ENCODE measurements at places on chromosomes 4 and X. TPM values are rescaled to one million over a fixed set of nuclear protein-coding genes. Genes with fewer than 3 reads are reported as not detected.
A peak's percentile ranks its signal among the peaks of the same experiment; 100 is the strongest.

GRCh38 chr4:80307183-80307735 lies 28.3 kb upstream of the CFAP299 start:
- no peak for DNase-seq

The OCRL gene
- 31.4 TPM for polyA plus RNA-seq

DNA sequence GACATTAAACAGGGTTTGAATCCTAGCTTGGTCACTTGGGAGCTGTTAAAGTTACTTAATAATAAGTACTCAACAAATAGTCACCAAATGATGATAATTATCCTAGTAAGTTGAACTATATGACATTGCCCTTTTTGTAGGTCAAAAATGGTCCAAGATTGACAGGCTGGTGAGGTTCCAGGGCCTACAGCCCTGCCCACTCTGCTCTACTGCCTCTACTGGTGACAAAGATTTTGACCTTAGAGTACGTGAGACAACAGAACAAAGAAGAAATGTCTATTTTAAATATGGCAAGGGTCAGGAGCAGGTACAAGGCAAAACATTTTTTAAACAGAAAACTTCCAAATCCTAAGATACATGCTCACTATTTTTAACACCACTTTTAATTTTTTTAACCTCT lies 572 bp upstream of the SMPX start:
- DNase-seq = no peak

The XK gene
- 1.8 TPM for polyA plus RNA-seq

GRCh38 chr4:2761035-2761923 lies 5.1 kb upstream of the TNIP2 start:
- no peak for DNase-seq

GRCh38 chrX:53009032-53009431 lies 39.6 kb upstream of the GPR173 start:
- DNase-seq = no peak

The AKAP14 gene
- 0.77 TPM for polyA plus RNA-seq

DNA sequence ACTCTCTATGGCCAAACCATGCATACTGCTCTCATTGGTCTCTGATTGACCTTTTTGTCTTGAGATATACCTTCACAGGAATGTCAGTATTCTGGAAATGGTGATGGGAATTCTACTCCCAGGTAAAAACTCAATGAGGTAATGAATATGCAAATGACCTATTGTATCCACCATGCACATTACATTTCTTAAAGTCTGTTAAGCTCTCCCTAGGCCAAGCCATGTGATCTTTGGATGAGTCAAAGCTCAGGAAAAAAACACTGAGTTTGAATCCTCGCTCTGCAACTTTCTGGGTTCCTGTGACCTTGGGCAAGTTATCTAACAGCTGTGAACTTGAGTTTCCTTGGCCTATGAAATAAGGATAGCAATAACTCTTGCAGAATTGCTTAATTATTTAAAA lies 175.4 kb downstream of the PPP1R2C start:
- DNase-seq = no peak

- no peak for DNase-seq
Observed at GRCh38 chr4:69126024-69126423, 29.8 kb downstream of the UGT2B7 start.

The RTL5 gene
- polyA plus RNA-seq = 22.7 TPM

GRCh38 chr4:139934708-139935195 lies 219.2 kb downstream of the MAML3 start:
- no peak for DNase-seq

The CSAG2 gene
- not detected for polyA plus RNA-seq

The DCAF12L1 gene
- 9.6 TPM for polyA plus RNA-seq

GRCh38 chr4:172356016-172356415 lies 542.8 kb downstream of the GALNTL6 start:
- no peak for DNase-seq

- DNase-seq = no peak
Observed at GRCh38 chr4:77599378-77599777, 6.2 kb upstream of the CXCL13 start.

The TRIM75 gene
- 0.11 TPM for polyA plus RNA-seq

DNA sequence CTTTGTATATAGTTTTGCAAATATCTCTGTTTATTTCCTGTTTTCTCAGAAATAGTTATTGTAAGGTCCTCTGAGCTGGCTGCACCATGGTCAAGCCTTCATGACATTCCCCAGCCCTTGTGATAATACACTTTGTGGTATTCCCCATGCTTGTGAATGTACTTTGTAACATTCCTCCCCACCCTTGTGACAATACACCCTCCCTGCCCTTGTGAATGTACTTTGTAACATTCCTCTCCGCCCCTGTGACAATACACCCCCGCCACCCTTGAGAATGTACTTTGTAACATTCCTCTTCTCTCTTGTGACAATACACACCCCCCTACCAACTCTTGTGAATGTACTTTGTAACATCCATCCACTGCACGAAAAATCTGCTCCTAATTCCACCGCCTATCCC lies 530.7 kb downstream of the CENPC start:
- no peak for DNase-seq

GRCh38 chr4:119980456-119980855 lies 86.2 kb downstream of the MAD2L1 start:
- no peak for DNase-seq

DNA sequence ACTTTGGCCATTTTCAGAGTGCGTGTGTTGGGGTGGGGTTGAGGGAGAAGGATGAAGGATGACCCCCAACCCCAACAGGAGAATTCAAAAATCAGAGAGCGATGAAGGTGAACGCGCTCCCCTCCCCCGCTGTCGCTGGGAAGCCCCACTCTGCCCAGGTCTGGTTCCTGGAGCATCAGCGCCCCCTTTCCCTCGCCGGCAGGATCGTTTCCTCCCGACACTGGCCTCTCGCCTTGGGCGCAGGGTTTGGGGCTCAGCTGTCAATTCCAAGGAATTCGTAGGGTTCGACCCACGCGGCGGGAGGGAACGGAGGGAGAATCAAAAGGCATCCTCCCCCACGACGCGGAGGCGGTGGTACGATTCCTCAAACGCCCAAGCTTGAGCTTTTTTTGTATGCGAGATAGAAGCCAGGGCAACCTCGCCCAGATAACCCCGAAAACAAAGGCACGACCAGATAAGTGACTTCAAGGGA lies 1.0 kb upstream of the PDGFRA start:
- peak; percentile 73 for DNase-seq

DNA sequence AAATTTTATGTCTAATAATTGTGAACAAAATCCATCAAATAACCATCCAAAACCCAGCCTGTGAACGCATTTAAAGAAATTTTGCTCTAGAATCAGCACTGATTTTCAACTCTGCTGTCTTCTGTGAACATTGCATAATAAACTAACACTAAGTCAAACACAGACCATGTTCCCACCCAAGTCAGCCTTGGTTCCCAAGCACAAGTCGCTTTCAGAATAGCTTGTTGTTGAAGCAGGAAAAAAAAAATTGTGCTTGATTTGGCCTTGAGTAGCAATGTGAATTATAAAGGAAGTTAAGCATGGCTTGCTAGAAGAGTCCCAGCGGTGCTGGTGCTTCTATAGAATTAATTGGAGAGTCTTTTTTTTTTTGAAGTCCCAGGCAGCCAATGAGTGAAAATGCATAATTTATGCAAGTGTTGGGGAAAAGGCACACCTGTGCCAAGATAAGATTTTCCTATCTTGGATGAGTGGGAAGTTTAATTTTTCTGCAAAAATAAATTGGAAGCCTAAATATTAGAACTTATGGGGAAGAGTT lies 42.1 kb downstream of the HHIP start:
- no peak for DNase-seq

DNA sequence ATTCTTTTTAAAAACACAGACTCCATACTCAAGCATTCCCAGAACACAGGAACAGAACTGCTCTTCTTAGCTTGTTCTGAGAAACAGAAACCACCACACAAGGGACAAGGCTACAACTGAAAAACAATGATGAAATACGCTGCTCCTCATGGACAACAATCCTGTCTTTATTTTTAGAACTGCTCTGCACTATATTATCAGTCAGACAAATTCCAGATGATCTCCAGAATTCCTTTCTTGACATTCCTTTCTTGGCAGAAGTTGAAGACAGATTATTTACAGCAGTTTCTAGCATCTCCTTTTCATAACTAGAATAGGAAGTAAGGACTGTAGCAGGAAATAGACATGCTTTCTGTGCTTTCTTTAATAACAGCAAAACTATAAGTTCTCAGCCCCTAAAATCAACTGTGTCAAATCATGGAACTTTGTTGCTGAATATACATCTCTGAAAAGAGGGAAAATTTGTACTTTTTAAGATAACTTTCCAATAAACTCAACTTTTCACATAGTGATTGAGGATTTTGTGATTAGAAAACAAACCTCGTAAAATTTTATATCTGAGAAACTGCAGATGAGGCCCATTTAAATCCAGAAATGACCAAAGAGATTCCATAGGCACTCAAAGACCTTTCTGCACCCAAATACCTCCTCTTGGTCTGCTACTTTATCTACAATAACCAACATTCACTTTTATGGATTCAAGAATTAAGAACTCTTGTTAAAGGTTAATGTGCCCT lies 35.9 kb downstream of the ANTXR2 start:
- no peak for DNase-seq

The SPIN2A gene
- polyA plus RNA-seq = 4.0 TPM

DNA sequence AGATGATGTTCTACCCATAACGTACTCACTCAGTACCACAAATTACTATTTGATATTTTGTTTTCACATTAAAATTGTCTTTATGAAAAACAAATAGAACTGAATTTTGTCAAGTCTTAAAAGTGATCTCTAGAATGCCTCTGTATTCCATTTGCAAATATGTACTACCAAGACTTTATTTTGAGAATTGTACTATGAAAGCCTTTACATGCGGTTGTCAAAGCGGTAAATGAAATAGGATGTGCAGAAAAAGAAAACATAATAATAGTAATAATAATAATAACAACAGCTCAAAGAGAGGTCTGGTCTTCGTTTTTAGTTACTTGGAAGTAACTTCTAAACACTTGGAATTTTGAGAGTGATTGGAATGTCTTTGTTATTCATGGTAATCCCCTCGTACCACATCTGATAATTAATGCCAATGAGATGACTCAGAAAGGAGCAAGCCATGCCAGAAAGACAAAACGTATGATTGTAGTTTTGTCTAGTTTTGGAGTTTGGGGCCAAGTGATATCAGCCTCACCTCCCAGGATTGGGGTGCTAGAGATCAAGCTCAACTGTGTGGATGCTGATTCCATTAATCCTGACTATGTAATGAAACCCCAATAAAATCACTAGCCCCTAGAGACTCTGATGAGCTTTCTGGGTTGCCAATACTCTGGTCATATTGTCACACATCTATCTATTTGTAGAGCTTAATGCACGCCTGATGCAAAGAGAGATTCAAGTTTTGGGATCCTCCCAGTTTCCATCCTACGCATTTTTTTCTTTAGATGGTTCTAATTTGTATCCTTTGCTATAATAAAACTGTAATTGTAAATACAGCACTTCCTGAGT lies 20.2 kb upstream of the CTSO start:
- DNase-seq = no peak

- DNase-seq = no peak
Observed at GRCh38 chr4:146278986-146279385, 64.6 kb downstream of the REELD1 start.

The XAGE1A gene
- not detected for polyA plus RNA-seq

The TMEM31 gene
- 1.3 TPM for polyA plus RNA-seq

The MAGEA2 gene
- not detected for polyA plus RNA-seq

DNA sequence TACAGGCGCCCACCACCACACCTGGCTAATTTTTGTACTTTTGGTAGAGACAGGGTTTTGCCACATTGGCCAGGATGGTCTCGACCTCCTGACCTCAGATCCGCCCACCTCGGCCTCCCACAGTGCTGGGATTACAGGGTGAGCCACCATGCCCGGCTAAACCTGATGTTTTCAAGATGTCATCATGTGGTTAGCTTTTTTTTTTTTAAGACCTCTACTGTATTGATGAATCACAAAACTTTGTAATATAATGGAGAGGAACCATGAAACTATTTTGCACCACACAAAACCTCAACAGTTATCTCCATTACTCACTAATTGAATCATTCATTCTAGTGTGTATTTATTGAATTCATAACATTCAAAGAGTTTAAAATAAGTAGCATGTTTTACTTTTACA lies 94.7 kb upstream of the NEIL3 start:
- no peak for DNase-seq

The PAK3 gene
- polyA plus RNA-seq = 6.5 TPM

The CT45A1 gene
- polyA plus RNA-seq = not detected

All from left renal cortex interstitium (tissue), 4 donors.